ENCODE measurements at places on chromosomes 2 and 18.

GRCh38 chr2:5720426-5720825, 28.2 kb downstream of the SOX11 start:
- no peak for DNase-seq

- DNase-seq = no peak
Measured at GRCh38 chr2:121256720-121257479, 28.1 kb downstream of the TFCP2L1 start.

DNA sequence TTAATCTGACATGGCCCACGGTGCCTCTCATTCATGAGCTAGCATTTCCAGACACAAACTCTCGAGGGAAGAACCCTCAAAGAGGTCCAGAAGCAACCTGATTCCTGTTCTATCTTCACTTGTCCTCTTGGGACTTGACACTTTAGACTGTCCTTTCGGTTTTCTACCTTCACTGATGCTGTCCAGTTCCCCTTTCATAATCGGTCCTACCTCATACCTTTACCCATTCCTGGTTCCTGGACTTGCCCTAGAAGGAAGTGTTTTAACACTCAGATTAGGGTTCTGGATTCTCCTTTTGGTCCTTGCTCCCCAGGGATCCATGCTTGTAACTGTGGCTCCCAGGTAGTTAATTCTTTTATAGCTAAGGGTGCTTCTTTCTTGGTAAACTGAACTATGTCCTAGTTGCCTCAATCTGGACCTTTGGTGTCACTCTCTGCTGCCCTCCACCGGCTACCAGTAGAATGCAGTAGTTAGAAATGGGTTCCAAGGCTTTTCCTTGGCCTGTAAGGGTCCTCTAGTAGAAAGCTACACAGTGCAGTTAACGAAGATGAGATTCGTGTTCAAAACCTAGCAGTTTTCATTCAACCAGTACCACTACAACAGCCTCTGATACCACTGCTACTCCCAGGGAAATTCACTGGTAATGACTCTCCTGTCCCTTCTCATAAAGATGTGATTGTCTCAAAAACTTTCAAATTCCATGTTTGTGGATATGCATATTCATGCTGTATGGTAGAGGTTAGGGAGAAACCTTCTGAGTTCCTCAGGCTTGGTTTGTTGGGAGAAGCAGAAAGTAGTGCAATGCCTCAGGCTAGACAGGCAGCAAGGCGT, 178.1 kb upstream of the CYP26B1 start:
- no peak for DNase-seq

DNA sequence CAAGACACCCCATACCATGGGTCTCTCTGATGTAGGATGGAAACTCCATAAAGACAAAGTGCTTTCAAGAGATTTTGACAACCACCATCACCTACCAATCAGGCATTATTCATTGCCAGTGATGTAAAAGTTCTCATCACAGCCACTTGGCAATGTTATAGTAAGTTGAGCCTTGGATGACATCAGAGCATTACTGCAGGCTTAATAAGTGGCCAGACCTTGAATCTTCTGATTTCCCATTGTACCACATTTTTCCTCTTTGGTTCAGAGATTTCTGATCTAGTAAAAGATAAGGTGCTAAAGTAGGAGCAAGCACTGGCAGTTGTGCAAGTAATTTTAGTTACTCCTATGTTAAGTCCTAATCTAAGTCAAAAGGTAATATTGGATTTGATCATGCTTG, 36.5 kb downstream of the OSR1 start:
- DNase-seq = no peak

GRCh38 chr2:126908721-126909177, 10.1 kb downstream of the TEX51 start:
- no peak for DNase-seq

GRCh38 chr2:74424139-74424992, 2.8 kb downstream of the WDR54 start:
- no peak for DNase-seq
